CD4-positive, alpha-beta T cell (primary cell): ENCODE measurements at places on chromosomes 6 and 20. TPM values are rescaled to one million over a fixed set of nuclear protein-coding genes. Genes with fewer than 3 reads are reported as not detected.

DNA sequence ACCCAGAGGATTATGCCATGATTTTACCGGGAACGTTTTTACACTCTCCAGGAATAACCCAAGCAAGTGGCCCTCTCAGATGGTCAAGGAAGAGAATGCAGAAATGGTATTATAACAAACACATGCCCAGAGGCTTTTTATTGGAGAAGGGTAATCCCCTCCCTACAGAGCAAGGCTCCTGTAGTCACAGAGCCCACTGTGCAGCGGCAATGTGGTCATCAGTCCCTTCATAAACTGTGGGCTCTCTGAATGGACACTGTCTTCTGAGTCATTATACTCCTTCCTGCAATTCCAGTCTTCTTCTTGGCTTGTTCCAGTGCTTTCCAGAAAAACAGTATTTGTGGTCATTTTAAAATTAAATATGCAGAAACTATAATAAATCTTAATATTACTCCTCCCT, 74.7 kb downstream of the LAMA4 start:
- H3K27ac ChIP-seq: no peak overlapping the region
- peaks cover 13% of the 10 kb centered on the region for H3K27me3 ChIP-seq
- H3K36me3 ChIP-seq: no peaks in the 10 kb centered on the region
- H3K4me3 ChIP-seq: no peak overlapping the region
- no peak for DNase-seq

GFOD1 gene
- 1.3 TPM for total RNA-seq

GRCh38 chr6:151452750-151453427, 963 bp upstream of the RMND1 start:
- H3K4me1 ChIP-seq: peaks cover 13% of the 10 kb centered on the region
- H3K27ac ChIP-seq: peak overlapping the region; percentile 85
- no peak for DNase-seq

TMEM170B gene
- total RNA-seq: 1.9 TPM

LRFN2 gene
- total RNA-seq: not detected

DNA sequence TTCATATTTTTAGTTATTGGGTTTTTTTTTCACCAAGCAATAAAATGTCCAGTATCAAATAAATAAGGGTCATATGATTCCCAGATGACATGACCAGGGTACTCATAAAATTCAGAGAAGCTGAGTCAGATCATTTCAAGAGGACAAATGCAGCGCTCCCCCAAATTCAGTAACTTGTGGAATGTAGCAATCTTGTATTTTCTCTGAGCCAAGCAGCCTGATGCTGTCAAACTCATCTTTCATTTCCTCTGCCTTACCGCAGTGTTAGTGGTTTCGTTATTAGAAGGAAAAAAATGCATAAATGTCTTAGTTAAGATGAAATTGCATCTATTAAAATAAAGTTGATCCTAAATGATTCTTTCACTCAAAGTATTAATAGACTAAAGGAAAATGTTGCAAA, 57.8 kb upstream of the EDN1 start:
- H3K27me3 ChIP-seq: no peaks in the 10 kb centered on the region
- DNase-seq: no peak
- no peak overlapping the region for H3K4me3 ChIP-seq
- H3K36me3 ChIP-seq: no peaks in the 10 kb centered on the region

NOX3 gene
- total RNA-seq: not detected

DNA sequence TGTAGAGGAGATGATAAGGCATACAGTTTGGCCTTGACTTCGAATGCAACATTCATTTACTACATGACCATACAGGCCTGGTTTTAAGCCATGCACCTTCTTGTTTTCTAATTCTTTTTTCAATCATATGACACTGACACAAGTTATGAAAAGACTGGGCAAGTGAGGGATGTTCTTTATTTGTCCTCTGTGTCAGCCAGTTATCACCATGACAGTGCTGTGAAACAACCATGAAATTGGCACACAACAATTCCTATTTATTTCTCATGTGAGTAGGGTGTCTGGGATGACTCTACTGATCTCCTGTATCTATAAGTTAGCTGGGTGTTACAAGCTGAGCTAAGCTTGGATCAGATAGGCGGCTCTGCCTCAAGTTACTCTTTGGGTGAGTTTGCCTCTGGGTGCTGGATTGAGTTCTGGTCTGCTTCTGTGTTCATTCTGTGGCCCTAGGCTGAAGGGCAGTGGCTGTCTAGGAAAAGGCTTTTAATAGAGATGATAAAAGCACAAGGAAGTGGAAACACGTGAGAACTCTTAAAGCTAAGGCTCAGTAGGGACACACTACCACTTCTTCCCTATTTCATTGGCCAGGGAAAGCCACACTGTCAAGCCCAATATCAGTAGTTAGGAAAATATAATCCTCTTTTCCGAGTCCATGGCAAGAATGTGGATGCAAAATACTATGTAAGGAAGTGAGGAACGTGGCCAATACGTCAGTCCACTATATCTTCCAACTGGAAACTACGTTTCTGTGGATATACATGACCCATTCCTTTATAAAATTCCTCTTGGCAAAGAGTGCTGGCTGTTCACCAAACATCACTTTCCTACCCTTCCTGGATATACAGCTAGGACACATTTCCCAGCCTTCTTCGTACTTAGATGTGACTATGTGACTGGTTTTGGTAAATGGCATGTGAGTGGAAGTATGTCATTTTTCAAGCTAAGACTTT, 126.2 kb upstream of the RNF24 start:
- H3K4me1 ChIP-seq: no peaks in the 10 kb centered on the region
- H3K36me3 ChIP-seq: no peaks in the 10 kb centered on the region
- H3K4me3 ChIP-seq: no peak overlapping the region

DNA sequence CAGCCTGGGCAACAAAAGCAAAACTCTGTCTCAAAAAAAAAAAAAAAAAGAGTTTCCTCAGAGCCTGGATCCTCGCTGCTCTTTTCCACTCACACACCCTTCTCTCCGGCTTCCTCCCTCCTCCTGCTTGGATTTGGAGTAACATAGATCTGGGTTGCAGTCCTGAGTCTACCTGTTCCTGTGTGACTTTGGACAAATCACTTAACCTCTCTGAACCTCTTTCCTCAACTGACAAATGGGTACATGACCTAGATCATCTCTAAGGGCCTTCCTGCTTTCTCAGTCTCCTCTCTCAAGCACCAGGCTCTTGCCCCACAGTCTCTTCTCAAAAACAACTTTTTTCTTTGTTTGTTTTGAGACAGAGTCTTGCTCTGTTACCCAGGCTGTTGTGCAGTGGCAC, 5.6 kb upstream of the R3HDML start:
- DNase-seq: no peak
- H3K27me3 ChIP-seq: no peaks in the 10 kb centered on the region
- no peak overlapping the region for H3K4me3 ChIP-seq
- no peak overlapping the region for H3K27ac ChIP-seq
- peaks cover 5% of the 10 kb centered on the region for H3K4me1 ChIP-seq
